Adipocyte (in vitro differentiated cells): ENCODE measurements at places on chromosomes 6 and 20.
A peak's percentile ranks its signal among the peaks of the same experiment; 100 is the strongest.

- DNase-seq = no peak
Observed at GRCh38 chr6:16184551-16184950, 53.8 kb upstream of the GMPR start.

DNA sequence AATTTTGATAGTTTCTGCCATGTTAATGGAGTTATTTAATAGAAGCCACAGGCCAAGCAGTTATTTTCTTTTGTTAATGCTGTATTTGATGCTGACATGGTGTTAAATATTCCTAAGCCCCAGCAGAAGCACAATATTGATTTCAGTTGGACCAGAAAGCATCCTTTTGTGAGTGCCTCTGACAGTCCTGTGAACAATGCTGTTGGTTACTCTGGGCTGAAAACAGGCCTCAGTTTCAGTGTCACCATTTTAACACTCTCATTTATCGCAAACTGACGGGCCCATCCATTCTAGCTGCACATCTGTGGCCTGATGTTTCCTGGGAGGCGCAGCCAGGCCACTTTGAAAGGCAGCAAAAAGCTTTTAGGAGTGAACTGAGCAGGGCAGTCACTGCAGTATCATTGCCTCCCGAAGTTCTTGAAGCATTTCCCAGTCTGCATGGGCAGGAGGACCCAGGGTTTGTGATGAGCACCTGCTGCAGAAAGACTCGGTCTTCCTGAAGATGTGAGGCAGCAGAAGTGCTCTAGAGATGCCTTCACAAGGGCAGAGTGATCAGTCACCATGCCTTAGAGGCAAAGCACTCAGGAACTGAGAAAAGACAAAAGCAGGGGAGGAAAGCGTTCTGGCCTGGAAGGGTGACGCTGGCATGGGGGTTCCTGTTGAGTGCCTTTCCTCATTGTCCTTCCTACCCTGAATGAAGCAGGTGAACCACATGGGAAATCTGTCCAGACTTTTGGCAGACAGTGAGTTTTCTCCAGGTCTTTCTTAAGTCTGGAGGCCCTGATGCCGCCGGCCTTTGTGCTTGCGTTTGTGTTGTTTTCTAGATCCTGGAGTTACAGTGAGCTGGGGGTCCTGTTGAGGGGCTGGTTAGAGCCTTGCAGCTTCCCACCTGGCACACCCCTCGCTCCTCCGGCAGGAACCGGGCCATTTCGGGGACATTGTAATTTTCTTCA, 74.0 kb downstream of the ZDHHC14 start:
- no peak for DNase-seq

DNA sequence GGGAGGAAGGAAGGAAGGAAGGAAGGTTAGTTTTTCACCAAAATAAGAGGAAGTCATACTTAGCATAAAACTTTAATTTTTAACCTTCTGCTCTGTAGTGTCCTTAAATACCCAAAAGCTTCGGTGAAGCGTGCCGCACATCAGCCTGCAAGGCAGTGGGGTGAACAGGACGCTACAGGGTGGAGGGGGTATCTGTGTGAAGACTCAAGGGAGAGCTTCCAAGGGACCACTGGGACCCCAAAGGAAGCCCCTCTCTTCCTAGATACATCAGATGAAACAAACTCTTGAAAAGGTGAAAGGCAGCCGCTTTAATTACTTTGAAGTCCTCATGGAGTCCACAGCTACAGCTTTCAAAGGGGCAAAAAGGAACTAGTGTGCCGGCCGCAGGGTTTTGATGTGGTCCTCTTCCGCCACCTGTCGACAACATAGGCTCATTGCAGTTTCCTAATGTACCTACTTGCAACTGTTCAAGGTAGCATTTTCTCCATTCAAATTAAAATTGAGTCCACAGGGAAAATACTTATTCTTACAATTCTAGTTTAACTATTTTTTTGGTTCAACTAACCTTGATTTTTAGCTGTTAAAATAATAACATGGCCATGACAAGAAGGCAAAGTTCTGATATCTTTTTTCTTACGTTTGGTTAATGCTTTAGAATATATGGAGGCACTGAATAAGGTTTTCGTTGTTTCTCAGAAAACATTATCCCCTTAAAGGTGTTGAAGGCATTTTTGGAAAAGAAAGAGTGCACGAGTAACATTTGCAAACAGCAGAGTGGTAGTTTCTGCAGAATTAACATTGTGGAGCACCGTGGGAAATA, 135.0 kb upstream of the RIPOR2 start:
- DNase-seq = peak; percentile 91

GRCh38 chr6:1415416-1416063, 26.2 kb downstream of the FOXF2 start:
- no peak for DNase-seq

DNA sequence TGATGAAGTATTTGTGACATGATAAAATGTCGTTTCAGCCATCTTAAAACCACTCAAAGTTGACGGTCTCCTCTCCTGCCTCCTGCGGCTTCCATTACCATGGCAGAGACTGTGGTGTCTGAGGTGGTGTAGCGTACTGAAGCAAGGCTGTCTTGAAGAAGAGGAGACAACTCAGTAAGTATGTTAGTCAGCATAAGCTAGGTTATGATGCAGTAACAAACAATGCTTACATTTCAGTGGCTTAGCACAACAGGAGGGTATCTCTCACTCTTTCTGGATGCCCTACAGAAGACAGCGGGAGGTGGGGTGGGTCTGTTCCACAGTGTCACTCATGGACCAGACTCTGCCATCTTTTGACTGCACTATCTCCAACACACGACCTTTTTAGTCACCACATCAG, 174.7 kb upstream of the AHI1 start:
- no peak for DNase-seq

- DNase-seq = no peak
Observed at GRCh38 chr6:29141606-29142005, 29.1 kb upstream of the OR2J2 start.

GRCh38 chr6:149862922-149863697, 1.0 kb downstream of the LRP11 start:
- peak; percentile 90 for DNase-seq

DNA sequence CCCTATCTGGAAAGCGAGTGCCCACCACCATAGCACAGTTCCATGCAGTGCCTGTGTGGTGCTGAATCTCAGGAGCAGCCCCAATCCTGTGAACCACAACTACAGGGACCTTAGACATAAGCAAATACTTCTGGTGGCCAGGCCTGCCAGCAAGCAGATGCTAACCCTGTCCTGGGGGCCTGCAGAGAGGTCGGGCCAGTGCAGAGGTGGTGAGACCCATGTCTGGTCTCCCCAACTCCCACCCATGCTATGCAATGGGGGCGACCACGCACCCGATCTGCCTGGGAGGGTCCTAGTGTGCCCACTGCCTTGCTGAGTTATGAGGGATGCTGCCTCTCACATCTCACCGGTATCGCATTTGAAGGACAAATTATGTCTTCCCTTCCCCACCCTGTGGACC, 151.6 kb upstream of the ZNF337 start:
- DNase-seq = no peak

DNA sequence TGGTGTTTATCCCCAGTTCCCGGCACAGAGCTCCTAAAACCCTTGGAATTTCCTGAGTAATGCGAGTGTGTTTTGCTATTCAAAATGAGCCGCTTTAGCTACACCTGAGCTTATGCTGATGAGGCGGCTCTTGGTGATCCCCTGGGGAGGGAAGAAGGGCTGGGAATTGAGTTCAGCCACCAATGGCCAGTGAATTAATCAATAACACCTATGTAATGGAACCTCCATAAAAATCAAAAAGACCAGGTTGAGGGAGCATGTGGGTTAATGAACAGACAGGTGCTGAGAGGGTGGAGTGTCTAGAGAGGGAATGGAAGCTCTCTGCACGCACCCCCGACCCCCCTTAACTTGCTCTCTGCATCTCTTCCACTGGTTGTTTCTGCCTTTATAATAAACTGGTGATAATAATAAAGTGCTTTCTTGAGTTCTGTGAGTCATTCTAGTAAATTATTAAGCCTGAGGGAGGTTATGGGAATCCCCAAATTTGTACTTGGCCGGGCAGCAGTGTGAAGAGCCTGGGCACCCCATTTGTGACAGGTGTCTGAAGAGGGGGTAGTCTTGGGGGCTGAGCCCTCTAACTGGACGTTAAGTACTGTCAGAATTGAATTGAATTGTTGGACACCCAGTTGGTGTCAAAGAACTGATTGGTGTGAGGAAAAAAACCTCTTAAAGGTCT, 24.6 kb upstream of the SERPINB1 start:
- DNase-seq = no peak

DNA sequence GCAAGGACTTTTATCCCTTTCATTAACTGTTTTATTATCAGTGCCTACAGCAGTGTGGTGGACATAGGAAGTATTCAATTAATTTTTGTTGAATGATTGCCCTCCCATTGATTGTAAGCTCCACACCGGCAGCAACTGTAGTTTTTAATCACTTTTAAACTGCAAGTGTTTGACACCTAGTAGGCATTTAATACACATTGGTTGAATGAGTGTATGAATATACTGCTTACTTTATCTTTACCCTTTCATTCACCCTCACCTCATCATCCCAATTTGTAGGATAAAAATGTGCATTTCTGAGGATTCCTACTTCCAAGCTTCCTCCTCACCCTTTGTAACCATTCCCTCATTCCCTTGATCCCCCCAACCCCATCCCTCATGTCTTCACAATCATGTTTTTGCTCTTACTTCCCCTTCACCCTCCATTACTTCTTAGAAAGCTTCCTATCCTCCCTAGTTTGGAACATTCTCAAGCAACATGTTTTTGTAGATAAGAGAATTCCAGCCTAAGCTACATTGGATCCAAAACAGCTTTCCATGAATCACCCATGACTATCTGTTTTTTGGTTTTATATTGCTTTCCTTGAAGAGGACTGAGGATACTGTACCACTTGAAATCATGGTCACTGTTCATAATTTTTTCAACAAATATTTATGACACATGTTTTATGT, 955 bp upstream of the SLC26A8 start:
- DNase-seq = peak; percentile 29

DNA sequence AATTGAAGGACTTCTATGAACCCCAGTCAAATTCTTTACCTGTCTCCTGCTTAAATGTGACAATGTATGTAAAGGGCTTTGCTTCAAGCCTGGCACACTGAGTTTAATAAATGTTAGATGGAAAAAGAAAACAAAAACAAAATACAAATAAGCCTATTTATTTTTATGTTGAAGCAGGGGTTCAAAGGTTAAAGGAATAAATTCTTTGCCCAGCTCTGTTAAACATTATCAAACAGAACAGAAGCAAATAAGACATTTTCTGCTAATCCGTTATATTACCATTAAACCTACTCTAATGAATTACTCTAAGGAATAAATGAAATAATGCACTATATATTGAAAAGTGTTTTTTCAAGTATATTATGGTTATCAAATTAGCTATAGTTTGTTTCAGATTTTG, 182.5 kb upstream of the CEP162 start:
- DNase-seq = no peak

DNA sequence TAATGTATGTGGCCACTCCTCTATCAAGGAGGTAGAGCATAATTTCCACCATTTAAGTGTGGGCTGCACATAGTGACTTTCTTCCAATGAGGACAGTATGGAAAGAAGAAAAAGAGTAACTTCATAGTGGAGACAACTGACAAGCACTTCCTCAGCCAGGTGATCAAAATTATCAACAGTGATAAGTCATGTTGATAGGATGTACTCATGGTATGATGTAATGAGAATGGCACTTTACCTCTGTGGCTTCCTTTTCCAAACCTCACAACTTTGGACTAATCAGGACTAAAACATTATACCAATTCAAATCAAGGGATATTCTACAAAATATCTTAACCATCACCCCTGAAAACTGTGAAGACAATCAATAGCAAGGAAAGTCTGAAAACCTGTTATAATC, 302.3 kb upstream of the CITED2 start:
- DNase-seq = no peak
